ENCODE measurements at places on chromosomes 7 and 10.

- no peak for DNase-seq
These were observed 189.6 kb downstream of the GPAM start for GRCh38 chr10:111993872-111994426.

DNA sequence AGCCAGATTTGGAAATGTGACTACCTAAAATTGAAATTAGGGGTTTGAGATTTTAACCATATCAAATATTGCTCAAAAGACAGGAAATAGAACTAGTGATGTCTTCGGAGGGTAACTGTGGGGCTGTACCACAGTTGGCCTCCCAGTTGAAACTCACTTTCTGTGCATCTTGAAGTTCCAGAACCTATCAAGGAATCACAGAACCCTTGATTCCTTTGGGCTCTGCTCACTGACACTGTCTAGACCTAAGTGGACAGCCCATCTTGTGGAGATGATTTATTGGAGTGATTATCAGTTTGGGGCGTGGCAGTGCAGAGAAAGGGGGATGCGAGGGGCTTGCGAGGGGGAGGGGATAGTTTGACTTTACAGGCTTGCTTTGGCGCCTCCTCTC lies 134.2 kb upstream of the GJD4 start:
- DNase-seq: no peak

GRCh38 chr10:61448841-61449600 lies 4.2 kb downstream of the TMEM26 start:
- no peak for DNase-seq

GRCh38 chr10:17454161-17455014 lies at the start of gene ST8SIA6:
Gene ST8SIA6, minus strand, starts transcription at chr10:17454595. Its CDS starts 340 bp downstream, at chr10:17454255.
- peak; percentile 43 for DNase-seq

DNA sequence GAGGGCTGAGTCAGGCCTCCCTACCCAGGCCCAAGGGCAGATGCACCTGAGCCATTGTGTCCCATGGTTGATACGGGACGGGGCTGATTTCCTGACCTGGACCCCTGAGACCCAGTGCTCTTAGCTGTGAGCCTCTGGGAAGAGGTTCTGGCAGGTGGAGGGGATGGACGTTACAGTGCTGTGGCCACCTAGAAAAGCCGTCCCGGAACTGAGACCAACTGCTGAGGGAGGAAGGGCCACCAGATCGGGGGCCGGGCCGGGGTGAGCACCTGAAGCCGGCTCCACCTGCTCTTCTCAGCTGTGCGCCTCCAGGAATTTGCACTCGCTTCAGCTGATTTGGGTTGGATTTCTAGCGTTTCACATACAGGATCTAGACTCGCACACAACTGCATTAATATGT lies 35.4 kb downstream of the CHST12 start:
- no peak for DNase-seq

- DNase-seq: no peak
These were observed 93.9 kb upstream of the SLC26A5 start for GRCh38 chr7:103539875-103540274.

- no peak for DNase-seq
These were observed 19.0 kb upstream of the ABI1 start for GRCh38 chr10:26879744-26880143.

DNA sequence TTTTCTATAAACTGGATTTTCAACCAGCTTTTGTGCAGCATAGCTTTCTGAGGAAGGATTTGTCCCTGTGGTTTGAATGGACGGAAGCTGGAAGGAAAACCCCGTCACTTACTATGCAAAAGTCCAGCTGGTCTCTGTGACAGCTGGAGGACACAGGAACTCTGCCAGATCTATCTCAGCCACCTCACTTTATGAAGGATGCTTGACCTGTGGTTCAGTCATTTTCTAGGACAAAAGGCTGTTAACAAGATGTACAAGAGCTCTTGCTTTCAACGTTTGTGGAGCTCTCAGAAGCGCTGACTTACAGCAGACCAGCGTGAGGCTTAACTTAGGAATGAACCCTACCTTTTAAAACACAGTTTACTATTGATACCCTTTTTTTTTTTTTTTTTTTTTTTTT lies 90.8 kb downstream of the CREM start:
- no peak for DNase-seq

GRCh38 chr10:58791137-58791536 lies 278.5 kb downstream of the BICC1 start:
- peak; percentile 55 for DNase-seq

- DNase-seq: no peak
These were observed 58.1 kb upstream of the MXI1 start for GRCh38 chr10:110149259-110149658.

GRCh38 chr10:12568391-12569009 lies 219.2 kb downstream of the CAMK1D start:
- no peak for DNase-seq

- no peak for DNase-seq
These were observed 2.4 kb upstream of the COBL start for GRCh38 chr7:51318886-51319579.

GRCh38 chr7:92727755-92728154 lies 108.6 kb downstream of the CDK6 start:
- peak; percentile 58 for DNase-seq

GRCh38 chr7:140203556-140203955 lies 26.8 kb upstream of the KDM7A start:
- no peak for DNase-seq

GRCh38 chr10:94023906-94024305 lies 30.2 kb downstream of the PLCE1 start:
- DNase-seq: no peak

GRCh38 chr10:6052247-6053221 lies 9.6 kb downstream of the IL2RA start:
- no peak for DNase-seq

DNA sequence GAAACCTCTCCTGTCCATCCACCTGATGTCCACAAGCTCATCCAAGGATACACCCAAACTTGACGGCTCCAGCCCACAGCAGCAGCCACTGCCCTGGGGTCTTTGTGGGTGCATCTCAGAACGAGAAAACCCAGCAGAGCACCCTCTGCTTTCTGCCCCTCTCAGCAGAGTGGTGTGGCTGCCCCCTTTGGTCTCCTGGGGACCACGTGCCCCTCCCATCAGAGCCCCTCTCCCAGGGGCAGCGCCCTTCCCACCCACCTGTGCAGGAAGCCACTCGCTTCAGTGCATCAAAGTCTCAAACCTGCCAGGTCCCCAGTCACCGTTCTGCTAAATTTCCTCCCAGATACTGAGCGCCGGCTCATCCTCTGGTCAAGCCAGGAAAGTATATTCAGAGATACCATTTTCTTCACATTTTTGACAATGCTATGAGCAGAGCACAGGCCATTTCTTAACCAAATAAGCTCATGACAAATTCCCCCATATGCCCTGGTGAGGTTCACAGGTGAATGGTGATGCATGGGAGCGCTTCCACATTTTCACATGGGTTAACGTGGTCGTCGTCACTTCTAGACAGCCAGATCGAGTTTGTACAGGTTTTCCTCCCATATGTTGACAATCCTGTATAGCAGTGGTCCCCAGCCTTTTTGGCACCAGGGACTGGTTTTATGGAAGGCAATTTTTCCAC lies 32.4 kb downstream of the CAMK2B start:
- no peak for DNase-seq

DNA sequence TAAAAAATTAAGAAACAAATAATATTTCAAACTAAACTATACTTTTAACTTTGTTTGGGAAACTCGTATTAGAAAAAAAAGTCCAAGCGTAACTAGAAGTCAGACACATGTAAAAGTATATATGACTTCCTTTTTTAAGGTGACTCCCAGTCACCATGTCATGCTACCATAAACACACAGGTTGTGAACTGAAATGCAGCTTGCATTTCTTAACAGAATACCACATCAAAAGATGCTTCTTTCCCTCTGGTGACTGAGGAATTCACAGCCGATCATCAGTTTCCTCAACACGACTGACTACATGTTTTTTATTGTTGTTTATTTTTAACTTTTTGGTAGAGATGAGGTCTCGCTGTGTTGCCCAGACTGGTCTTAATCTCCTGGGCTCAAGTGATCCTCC lies 445.0 kb downstream of the PARD3 start:
- no peak for DNase-seq

- no peak for DNase-seq
These were observed 145.6 kb downstream of the OAT start for GRCh38 chr10:124273141-124273540.

GRCh38 chr7:14235056-14235455 lies 245.6 kb upstream of the ETV1 start:
- DNase-seq: no peak

GRCh38 chr10:78202386-78202785 lies 168.7 kb downstream of the RPS24 start:
- no peak for DNase-seq

DNA sequence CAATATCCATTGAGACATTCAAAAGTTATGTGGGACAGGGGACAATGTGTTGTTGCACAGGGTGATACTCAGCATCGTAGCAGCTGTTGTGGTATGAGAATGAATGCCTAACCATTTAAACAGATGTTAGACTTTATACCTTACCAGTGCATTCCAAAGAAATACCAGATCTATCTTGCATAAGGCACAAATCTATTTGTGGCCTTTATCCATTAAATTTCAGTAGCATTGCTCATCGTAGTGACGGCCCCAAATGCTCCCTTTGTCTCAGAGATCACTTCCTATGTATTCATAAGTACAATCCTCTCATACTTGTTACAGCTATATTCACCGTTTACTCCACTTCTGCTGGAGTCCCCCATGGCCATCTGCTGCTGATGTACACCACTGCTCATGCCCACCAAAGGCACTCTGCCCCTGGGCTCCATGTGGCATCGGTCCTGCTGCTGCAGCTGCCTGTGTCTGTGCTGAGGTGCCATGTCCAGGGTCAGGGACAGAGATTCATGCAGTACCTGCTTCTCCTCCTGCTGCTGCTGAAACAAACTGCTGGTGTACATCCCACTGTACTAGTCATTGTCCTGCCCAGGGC lies 96.3 kb downstream of the CPED1 start:
- DNase-seq: peak; percentile 98

DNA sequence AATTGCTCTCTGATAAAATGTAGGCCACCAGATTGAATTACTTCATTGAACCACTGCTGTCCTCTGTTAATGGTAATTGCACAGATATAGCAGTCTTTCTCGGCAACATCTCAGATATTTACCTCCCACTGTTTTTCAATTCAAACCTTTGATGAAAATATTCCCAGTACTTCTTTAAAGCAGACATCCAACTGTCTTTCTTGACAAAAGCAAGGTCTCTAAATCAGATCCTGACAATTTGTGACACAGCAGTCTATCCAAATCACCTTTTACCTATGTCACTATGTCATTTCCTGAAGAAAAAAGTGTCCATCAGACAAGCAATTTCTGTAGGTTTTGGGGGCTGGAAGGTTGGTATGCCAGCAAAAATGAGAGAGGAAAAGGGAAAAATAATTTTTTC lies 555.7 kb downstream of the AUTS2 start:
- DNase-seq: no peak

DNA sequence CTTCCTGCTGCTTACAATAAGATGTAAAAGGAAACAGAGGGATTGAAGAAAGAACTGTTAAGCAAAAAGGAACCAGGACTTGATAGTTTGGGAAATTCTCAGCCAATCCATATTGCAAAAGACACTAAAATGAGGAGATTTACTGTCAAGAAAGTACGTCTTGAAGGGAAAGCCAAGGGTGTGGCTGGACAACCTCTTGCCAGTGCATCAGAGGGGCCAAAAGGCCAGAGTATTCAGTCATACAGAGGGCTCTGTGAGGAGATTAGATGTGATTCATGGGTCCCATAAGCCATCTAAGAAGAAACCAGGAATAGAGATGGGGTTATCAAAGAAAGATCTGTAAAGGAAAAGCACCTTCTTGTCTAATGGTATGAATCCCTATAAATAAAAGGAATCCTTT lies 25.4 kb upstream of the NPVF start:
- no peak for DNase-seq

DNA sequence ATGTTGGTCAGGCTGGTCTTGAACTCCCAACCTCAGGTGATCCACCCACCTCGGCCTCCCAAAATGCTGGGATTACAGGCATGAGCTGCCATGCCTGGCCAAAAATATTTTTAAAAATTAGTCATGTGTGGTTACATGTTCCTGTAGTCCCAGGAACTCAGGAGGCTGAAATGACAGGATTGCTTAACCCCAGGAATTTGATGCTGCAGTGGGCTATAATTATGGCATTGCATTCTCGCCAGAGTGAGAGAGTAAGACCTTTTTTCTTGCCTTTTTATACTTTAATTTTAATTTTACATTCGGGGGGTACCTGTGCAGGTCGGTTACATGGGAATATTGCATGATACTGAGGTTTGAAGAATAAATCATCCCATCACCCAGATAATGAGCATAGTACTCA lies 86.6 kb upstream of the ZNF92 start:
- DNase-seq: peak; percentile 3

DNA sequence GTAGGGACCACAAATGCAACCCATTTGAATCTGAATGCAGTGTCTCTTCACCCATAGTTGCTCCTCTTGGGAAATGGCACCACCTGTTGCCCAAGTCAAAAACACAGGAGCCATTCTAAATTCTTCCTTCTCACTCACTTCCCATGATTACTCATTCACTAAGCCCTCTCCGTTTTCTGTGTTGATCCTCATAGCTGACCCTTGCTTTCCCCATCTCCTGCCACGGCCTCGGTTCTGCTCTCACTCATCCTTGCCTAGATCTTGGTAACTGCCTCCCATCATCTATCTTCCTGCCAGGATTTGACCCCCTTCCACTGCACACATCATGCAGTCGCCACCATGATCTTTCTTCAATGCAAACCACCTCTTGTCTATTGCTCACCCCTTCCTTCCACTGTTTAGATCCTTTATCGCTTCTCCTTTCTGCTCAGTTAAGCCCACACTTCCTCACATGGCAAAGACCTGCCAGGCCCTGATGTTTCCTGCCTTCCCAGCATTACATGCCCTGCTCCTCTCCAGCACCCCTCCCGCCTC lies 19.0 kb upstream of the CPN1 start:
- DNase-seq: peak; percentile 7

- no peak for DNase-seq
These were observed 12.7 kb downstream of the FAM241B start for GRCh38 chr10:69642747-69643146.

GRCh38 chr10:71980181-71981014 lies 16.2 kb downstream of the CHST3 start:
- DNase-seq: no peak

- DNase-seq: peak; percentile 73
These were observed 66.9 kb upstream of the SLC25A13 start for GRCh38 chr7:96388620-96389383.

- peak; percentile 46 for DNase-seq
These were observed 154.1 kb upstream of the AHR start for GRCh38 chr7:17144322-17144721.

DNA sequence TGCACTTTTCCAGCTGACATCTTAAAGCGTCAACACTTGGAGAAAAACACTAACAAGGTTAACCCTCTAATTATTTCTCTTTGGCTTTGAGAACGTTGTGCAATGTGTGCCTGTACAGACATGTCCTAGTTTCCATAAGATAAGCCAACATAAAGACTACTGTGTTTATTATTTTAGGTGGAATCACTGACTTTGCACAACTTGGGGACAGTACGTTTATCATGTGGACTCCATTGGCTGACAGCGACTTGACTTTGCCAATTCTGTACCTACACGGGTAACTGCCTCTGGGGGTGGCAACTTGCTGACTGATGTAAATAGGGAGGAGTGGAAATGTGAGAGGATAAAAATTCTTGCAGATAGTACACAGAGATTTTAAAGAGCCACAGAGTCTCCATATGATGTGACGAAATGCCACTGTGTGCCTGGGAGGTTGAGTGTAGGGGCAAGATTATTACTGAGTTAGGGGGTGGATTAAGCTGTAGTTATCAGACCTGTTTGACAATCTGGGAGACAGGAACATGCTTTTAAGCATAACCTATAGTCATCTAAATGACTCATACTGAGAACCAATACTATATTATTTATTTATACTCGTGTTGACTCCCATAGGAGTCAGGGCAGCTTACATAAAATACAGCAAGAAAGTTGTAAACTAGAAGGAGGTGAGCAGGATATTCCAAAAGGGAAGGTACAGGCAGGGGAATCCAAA lies 21.0 kb downstream of the SLC13A4 start:
- no peak for DNase-seq
